ENCODE measurements at places on chromosomes 16 and 17.

GRCh38 chr16:21150375-21151001, at the start of gene DNAH3:
Gene DNAH3 (minus strand): TSS chr16:21150846. CDS start chr16:21150319, 527 bp downstream.
- DNase-seq = no peak

GRCh38 chr17:65227637-65228036, 90.5 kb downstream of the RGS9 start:
- DNase-seq = no peak

- DNase-seq = no peak
These were observed 358.6 kb upstream of the ASIC2 start for GRCh38 chr17:33651686-33652085.

GRCh38 chr17:27284811-27285415, 9.0 kb upstream of the WSB1 start:
- no peak for DNase-seq

DNA sequence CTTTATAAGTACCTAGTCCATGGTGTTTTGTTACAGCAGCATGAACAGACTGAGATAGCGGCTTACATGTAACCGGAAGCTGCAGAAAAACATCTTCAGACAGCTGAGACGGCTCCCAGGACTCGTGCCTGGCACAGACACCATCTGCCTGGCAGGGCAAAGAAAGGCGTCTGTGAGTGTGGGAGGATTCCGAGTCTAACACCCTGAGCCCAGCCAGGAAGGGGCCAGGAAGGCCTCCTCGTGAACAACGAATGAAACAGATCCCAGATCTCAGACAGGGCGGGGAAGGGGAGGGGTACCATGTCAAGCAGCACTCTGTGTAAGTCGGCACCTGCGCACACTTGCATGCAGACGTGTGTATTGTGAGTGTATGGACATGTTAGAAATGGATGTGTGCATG, 4.4 kb upstream of the CSNK1D start:
- no peak for DNase-seq
